ENCODE measurements at places on chromosomes 5 and 9.

DNA sequence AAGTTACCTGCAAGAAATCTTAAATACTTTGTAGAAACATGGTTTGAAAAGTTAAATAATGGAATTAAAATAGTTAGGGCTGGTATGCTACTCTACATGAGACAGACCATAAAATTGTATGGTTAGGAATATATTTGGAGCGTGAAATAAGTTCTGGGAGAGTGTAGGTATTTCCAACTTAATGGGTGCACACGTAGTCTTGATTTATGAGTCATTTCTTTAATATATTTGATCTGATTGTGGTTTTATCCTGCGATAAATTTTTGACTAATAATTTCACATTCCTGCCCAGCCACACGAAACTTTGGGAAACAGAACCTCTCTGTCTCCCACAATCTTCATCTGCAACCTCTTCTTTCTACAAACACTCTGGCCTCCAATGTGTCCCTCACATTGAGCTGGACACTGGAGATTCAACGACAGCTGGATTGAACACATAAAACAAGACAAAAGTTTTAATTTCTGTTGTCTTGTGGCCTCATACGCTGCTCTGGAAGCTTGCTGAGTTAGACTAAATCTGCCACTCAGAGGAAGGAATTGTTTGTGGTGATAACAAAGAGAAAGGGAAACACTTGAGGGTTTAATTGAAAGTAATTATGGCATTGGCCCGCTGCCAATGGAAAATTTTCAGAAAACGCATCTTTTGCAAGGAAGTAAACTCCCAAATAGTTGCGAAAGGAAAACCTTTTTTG lies 201.8 kb upstream of the ZNF608 start:
- peak; percentile 75 for DNase-seq

DNA sequence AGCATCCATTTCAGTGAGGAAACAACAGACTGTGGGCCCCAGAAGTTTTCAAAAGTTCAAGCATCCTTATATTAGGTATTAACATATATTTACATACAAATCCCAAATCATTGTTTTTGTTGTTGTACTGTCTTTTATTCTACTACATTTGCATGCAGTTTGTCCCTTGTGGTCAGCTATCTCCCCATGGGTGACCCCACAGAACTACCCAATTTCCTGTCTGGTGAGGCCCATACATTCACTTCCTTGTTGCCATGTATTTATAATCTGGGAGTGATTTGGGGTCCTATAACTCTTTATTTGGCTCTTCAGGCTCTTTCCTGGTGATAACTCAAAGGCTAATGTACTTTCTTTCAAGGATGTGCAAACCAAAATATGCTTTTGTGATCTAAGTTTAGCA lies 3.3 kb upstream of the CD180 start:
- no peak for DNase-seq

DNA sequence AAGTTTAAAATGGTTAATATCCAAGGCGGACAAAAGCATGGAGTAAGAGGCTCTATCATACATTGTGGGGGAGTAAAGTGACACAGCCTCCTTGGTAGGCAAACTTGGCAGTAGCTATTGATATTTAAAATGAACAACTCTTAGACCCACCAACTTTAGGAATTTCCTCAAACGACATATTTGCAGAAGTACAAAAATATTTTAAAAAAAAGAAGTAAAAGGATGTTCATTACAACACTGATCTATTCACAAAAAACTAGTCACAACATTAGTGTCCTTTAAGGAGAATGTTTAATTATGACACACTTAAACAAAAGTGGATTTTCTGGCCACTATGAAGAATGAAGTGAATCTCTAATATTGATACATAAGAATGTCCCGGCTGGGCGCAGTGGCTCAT lies 1.7 kb downstream of the ALG2 start:
- no peak for DNase-seq

DNA sequence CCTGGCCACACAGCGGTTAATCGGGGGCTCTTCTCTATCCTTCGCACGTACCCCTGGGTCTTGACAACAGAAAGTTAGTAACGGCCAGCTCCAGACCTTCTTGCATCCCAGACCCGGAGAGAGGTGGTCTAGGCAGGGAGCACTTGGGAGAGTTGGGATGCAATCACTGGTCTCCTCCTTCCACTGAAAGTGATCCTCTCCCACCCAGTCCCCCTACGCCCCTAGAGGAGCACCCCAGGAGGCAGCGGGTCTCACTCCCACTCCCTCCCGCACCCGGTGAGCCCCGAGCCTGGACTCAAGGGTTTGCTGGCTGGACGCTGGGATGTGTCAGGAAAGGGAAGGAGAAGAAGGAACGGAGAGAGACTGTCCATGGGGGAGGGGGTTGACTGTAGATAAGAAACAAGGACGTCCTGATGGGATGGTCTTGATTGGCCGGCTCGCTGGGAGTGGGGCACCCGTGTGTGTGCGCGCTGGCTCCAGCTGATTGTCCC lies 2.0 kb downstream of the RORB start:
- DNase-seq: no peak

- DNase-seq: peak; percentile 48
Measured at GRCh38 chr5:50744776-50745175, 78.3 kb downstream of the PARP8 start.

GRCh38 chr5:180809403-180810209 lies 7.0 kb upstream of the MGAT1 start:
- peak; percentile 86 for DNase-seq

GRCh38 chr5:175653763-175654162 lies 4.1 kb upstream of the HRH2 start:
- DNase-seq: no peak

DNA sequence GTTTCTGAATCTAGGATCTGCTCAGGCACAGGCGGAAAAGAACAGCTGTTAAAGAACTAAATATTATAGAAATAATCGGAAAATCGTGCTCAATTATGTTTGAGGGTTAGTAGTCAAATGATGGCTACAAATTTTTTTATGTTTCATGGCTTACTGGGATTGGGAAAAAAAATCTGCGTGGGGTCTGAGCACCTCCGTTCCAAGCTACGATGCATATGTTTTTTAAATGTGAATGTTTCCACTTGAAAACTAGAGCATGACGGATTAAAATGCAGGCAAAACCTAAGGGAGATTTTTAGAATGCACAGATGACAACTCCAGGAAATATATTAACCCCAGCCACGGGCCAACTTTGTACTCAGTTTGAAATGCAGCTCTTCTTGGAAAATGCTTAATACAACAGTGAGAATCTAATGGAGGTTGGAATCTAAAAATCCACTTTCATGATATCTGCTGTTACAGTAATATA lies 5.3 kb downstream of the OTP start:
- DNase-seq: no peak

GRCh38 chr9:39587844-39588499 lies 232.5 kb downstream of the SPATA31A1 start:
- no peak for DNase-seq

- no peak for DNase-seq
Measured at GRCh38 chr9:34555002-34555348, 32.2 kb upstream of the ENHO start.

DNA sequence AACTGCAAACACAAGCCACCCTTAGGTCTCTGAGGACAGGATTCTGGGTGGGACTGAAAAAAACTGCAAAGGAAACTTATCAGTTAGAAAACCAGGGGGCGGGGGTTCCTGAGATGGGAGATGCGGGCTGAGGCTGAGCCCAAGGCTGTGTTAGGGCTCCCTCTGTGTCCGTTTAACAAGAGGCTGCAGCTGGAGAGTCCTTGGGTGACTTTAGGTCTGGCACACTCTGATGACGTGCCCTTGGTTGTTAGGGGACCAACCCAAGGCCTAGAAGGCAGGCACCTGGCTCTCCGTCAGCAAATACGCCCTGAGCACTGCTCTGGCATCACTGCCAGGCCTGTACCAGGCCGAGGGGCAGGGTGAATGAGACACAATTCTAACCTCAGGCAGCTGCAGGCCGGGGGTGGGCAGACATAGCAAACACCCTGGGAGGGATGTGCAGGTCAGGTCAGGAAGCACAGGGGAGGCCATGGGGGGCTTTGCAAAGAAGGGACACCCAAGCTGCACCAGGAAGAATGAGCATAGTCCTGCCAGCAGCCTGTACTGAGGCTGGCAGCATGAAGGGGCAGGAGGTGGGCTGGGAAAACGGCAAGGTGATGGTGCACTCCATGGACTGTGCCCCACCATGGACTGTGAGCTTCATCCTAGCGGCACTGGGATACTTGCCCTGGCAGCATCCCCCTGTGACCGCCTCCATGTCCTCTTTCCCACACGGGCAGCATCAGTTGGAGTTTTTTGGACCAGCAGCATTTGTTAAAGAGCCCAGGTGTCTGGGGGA lies 137.9 kb downstream of the GABBR2 start:
- no peak for DNase-seq

- no peak for DNase-seq
Measured at GRCh38 chr5:153367466-153367865, 123.0 kb upstream of the GRIA1 start.

DNA sequence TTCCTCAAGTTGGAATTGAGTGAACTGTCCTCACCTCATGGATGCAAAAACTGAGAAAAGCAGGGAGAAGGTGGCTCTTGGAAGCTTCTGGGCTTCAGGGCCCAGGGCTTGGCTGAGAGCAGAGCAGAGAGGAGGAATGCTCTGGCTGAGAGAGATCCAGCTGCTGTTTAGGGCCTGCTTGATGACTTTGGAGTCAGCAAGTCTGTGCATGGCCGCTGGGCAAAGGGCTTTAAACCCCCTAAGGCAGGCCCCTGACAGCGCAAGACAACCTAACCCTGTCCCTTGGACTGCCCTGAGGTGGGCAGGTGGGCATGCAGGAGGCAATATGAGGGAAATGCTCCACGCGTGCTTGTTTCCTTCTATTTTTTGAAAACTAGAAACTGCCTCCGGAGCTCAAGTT lies 8.6 kb downstream of the STC2 start:
- no peak for DNase-seq

GRCh38 chr5:56908942-56909293 lies 478 bp upstream of the SETD9 start:
- DNase-seq: no peak

DNA sequence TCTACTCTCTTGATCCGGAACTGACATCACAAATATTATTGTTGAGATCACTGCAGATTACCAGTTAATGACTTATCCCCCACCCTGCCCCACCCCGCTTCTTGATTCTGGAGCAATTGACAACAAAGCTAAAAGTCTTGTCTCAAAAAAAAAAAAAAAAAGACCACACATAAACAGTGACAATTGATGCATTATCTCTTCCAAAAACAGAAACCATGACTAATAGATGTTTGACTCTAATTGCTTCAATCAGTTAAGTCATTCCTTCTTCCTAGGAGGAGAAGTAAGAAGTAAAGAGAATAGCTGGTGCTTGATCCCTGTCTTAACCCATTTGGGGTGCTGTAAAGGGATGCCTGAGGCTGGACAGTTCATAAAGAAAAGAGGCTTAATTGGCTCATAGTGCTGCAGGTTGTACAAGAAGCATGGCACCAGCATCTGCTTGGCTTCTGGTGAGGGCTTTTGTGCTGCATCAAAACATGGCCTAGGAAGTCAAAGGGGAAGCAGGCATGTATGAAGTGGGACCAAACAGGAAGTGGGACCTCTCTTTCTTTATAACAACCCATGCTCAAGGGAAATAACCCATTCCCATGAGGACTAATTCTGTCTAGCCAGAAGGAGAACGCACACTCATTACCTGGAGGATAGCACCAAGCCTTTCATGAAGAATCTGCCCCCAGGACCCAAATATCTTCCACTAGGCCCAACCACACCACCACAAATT lies 158.7 kb downstream of the TMEM167A start:
- peak; percentile 44 for DNase-seq

DNA sequence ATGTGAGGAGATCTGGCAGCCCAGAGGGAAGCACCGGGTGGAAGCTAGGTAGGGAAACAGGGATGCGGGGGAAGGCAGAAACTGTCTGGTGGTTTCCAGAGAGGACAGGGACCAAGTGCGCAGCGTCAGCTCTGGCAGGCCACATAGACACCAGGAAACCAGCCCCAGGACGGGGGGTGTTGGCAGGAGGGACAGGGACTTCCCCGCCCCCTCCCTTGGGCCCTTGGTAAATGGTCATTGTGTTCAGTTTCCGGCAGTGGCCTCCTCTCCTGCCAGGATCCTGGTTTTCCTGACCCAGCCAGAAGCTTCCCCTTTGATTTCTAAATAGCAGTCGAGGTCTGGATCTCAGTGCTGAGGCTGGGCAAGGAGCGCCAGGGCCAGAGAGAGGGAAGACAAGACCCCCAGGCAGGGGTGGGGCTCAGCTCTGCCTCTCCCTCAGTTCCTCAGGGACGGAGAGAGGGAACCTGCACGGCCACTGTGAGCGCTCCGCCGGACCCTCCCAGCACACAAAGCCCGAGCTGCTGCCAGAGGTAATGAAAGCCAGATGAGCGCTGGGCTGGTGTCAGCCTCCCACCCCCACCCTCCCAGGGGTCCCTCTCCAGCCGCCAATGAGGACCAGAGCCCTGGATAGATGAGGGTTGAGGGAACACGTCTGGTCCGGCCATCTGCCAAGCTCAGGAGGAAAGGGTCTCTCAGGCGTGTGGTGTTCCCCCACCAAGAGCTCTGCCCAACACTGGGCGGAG lies 1.8 kb downstream of the RALGDS start:
- no peak for DNase-seq

GRCh38 chr5:98705841-98706240 lies 67.6 kb upstream of the RGMB start:
- no peak for DNase-seq

Data from suppressor macrophage treated with lipopolysaccharide for 4 hours (primary cell).